ENCODE measurements at places on chromosomes 12 and 14. TPM values are rescaled to one million over a fixed set of nuclear protein-coding genes. Genes with fewer than 3 reads are reported as not detected.

Gene E2F7
- 0.48 TPM for total RNA-seq

Gene FAM186B
- not detected for total RNA-seq

Gene RPS6KL1
- 70.5 TPM for total RNA-seq

Gene PRDM4
- 29.9 TPM for total RNA-seq

Gene PRB2
- 2.9 TPM for total RNA-seq

Gene OLR1
- total RNA-seq: 10.4 TPM

Gene PRKAG1
- 38.8 TPM for total RNA-seq

Gene PGF
- 1.7 TPM for total RNA-seq

Gene RDH5
- 3.2 TPM for total RNA-seq

DNA sequence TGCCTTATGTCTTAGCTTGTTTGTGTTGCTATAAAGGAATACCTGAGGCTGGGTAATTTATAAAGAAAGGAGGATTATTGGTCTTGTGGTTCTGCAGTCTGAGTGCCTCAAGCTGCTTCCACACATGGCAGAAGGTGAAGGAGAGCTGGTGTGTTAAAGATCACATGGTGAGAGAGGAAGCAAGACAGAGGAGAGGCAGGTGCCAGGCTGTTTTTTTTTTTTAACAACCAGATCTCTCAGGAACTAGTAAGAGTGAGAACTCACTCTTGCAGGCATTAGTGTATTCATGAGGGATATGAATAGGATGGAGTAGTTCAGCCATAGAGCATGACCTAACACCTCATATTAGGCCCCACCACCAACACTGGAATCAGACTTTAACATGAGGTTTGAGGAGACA is 123.4 kb downstream of the CMAS start:
- no peak for DNase-seq

- no peak for DNase-seq
Measured at GRCh38 chr14:73804636-73805035, 47.0 kb upstream of the PTGR2 start.

GRCh38 chr14:88411039-88411438 is 25.6 kb downstream of the SPATA7 start:
- no peak for DNase-seq

DNA sequence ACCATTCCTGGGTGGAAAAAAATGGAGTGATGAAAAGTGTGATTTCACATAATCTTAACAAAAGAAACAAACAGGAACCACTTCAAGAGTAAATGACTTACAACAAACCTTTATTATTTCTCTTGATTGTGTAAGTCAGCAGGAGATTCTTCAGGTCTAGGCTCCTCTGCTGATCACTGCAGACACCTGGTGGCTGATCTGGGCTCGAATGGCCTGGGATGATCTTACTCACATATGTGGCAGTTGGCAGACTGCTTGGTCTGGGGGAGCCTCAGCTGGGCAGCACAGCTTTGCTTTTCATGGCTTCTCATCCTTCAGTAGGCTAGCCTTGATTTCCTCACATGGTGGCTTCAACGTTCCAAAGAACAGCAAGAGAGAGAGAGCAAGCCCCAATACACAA is 215.4 kb upstream of the PRICKLE1 start:
- no peak for DNase-seq

DNA sequence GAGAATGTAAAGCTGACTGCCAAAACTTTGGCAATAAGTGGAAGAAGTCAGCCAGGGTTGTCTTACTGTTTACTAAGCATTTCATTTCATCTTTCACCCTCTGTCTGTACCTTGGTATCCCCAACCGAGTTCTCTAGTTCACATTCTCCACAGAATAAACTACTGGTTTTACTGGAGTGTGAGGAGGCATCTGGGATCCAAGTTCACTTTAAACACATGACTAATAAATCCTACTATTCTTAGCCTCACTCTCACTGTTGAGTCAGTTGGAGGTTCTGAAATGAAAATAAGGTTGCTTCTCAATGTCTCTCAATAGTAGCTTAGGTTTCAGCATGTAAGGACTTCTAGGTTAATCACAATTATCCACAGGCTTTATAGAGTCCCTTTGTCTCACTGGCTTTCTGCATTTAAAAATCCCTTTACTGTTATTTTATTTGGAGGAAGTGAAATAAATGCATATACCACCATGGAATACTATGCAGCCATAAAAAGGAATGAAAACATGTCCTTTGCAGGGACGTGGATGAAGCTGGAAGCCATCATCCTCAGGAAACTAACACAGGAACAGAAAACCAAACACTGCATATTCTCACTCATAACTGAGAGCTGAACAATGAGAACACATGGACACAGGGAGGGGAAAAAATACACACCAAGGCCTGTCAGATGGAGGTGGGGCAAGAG is 95.8 kb downstream of the EPS8 start:
- no peak for DNase-seq

DNA sequence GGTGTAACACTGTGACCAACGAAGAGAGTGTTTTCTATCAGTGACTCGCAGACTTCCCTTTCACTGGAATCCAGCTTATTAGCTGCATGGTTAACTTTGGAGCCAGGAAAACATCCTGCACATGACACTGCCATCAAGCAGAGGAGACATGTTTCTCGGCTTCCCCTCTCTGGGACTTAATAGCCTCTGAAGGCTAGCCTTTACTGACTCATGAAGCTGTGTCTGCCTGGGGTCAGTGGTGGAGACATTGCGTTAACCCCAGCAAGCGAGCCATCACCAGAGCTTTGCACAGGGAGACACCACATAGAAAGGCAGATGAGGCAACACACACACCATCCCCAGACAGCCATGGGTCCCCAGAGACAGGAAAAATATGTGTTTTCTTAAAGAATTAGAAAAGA is 126.9 kb upstream of the PRICKLE1 start:
- DNase-seq: no peak

DNA sequence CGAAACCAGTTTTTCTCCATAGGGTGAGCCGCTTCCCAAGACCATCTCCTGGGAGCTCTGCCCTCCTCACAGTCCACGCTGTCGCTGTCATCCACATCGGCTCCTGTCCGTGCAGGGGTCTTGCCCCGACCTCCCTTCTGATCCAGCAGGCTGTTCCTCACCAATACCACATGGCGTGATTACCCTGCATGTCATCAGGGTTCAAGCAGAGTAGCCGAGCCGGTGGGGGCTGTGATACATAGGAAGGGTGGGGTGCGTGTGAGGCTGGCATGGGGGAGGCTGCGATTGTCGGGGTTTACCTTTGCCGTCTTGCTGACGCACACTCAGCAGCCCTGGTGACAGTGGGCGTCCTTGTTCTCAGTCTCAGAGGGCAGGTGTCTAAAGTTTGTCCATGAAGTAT is 17.0 kb downstream of the TEDC1 start:
- DNase-seq: no peak

DNA sequence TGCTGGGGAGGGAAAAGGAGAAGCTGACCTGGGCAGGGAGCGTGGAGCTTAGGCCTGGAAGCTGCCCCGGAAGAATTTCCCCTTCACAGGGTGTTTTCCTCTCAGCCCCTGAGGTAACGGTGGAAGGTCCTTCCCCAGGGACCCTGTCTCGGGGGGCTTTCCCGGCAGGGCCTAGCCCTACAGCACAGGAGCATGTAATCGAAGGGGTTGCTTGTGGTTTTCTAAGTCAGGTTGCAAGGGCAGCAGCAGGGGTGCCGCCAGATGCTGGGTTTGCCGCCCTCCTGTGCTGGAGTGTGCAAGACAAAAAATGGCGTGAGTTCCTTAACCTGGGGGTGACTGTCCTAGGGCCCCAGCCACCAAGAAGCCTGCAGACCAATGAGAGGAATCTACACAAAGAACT is 1.6 kb upstream of the KRT74 start:
- no peak for DNase-seq

- no peak for DNase-seq
Measured at GRCh38 chr14:63564318-63564717, 21.1 kb upstream of the PPP2R5E start.

GRCh38 chr12:13805041-13805440 is 176.4 kb downstream of the GRIN2B start:
- no peak for DNase-seq

- no peak for DNase-seq
Measured at GRCh38 chr12:56334490-56334793, 642 bp upstream of the PAN2 start.

DNA sequence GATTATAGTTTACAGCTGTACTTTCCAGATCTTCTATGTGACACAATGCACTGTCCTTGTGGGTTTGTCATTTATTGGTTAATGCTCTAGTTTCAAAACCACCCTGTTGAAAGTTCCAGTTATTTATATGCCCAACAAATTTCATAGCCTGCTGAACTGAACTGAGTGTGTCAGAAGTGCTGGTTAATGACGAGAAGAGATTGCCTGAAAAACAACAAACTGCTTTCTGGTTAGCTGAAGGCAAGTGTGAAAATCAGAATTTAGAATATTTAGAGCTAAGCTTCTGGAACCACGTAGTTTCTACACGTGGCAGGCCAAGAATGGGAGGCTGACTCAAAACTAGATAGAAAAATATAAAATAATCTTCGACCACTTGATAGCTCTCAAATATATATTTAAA is 19.1 kb upstream of the RIN3 start:
- no peak for DNase-seq

GRCh38 chr12:42921741-42922504 is 332.4 kb upstream of the PRICKLE1 start:
- no peak for DNase-seq

- DNase-seq: peak; percentile 34
Measured at GRCh38 chr14:50397390-50398188, 908 bp upstream of the CDKL1 start.

DNA sequence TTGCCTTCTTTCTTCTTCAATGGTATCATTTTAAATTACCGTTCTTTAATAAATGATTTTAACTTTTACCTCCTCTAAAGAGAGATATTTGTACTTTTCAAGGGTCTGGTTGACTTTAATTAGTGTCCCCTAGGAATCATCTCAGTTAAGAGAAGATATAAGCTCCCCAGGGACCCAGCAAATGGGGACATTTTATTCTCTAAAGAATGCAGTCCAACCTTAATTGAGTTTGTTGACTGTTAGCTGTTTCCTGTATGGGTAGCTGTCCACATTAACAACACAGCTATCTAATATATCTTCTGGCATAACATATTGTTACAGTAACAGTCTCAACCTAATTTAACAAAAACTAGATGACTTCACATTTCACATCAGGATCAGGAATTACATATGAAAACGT is 241.6 kb upstream of the NPAS3 start:
- DNase-seq: no peak

DNA sequence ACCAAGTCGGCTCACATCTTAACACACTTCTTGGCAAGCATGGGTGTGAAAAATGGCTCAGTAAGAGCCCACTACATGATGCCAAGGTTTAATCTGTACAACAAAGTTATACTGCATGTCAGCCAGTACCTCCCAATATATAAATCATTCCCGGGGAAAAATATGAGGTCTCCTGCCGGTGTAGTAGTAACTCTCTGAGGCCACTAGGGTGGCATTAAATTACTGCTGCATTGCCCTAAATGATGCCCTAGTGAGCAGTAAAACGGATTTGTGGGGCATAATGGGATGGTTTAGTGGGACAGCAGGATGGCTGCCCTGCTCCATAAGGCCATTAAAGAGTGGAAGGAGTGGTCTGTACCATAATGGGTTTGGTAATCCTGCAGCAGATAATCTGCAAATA is 267.7 kb downstream of the MED13L start:
- DNase-seq: no peak

GRCh38 chr12:49355913-49356312 is 9.2 kb downstream of the DNAJC22 start:
- no peak for DNase-seq

- no peak for DNase-seq
Measured at GRCh38 chr12:38411426-38411825, 94.9 kb downstream of the ALG10B start.

GRCh38 chr14:51630987-51631386 is 20.7 kb upstream of the FRMD6 start:
- DNase-seq: peak; percentile 71

- no peak for DNase-seq
Measured at GRCh38 chr12:100348657-100349454, 8.0 kb upstream of the SLC17A8 start.

DNA sequence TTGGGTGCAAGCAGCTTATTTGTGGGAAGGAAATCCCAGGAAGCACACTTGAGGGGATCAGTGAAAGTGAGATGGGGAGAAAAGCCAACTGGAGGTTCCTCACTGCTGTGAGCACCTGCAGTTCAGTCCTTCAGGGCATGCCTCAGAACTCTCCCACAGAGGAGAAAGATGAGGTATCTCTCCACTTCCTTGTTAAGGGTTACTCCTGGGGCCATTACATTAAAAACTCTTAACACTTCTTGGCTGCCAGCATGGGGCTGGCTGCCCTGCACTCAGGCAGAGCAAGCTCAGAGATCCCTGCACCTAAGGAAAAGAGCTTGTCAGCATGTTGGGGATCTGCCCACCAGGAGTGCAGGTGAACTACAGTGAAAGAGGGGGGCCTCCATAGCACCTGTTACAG is 28.8 kb downstream of the FERMT2 start:
- no peak for DNase-seq

DNA sequence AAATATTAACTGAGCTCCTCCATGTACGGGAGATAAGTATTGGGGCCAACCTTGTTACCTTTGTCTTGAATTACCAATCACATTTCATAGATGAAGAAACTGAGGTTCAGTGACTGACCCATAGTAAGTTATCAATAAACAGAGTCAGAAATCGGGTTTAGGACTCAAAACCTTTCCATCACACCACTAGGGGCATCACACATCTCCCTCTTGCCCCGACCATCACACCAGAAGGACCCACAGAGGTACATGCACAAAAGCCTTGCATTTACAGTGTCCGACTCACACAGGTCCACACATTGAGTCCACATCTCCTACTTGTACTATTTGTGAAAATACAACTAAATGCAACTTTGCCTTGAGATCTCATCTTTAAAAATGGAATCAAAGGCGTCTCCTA is 29.4 kb downstream of the KCNA5 start:
- DNase-seq: no peak

- DNase-seq: no peak
Measured at GRCh38 chr14:24315243-24315806, 4.0 kb downstream of the LTB4R start.

DNA sequence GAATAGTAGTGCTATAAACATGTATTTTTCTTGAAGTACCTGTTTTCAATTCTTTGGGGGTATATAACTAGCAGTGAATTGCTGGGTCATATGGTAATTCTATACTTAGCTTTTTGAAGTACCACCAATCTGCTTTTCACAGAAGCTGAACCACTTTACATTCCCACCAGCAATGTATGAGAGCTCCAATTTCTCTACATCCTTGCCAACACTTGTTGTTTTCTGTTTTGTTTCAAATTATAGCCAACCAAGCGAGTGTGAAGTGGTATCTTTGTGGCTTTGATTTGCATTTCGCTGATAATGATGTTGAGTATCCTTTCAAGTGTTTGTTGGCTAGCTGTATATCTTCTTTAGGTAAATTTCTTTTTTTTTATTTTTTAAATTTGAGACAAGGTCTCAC is 95.7 kb downstream of the PAPLN start:
- no peak for DNase-seq

DNA sequence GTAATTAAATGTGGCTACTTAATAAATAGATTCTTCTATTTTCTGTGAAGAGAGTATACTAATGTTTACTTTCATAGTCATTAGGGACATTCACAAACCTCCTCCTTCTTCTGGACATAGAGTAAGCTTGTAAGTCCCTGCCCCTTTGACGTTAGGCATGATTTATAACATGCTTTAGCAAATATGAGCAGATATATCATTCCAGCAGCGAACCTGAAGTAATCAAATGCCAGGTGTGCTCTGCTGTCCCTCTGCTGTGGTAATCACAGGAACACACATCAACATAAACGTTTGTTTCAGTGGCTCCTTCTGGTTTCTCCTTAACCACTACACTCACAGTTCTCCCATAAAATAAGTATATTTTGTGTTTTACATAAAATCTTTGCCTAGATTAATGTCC is 961.8 kb downstream of the FLRT2 start:
- DNase-seq: no peak

- DNase-seq: no peak
Measured at GRCh38 chr12:57444744-57445143, 10.2 kb downstream of the INHBC start.

GRCh38 chr12:58163021-58163420 is 221.7 kb downstream of the ATP23 start:
- no peak for DNase-seq
